ENCODE measurements at places on chromosomes 6 and 20.

GRCh38 chr20:37850724-37851355 lies 52.1 kb upstream of the VSTM2L start:
- DNase-seq = no peak

DNA sequence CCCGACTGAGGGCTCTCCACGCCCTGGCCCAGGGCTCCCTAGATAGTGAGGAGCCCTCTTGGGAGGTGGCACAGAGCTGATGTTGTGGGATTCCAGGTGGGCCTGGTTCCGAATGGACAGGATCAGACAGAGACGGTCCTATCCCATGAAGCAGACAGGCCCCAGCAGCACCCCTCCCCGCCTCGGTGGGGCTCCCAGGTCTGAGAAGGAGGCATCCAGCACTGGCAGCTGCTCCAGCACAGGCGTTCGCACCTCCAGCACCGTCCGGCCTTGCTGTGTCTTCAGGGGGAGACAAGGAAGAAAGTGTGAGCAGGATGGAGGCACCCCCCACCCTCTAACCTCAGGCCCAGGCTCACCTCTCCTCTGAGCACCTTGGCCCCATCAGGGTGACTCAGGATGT lies 28.7 kb downstream of the COL11A2 start:
- DNase-seq = no peak

DNA sequence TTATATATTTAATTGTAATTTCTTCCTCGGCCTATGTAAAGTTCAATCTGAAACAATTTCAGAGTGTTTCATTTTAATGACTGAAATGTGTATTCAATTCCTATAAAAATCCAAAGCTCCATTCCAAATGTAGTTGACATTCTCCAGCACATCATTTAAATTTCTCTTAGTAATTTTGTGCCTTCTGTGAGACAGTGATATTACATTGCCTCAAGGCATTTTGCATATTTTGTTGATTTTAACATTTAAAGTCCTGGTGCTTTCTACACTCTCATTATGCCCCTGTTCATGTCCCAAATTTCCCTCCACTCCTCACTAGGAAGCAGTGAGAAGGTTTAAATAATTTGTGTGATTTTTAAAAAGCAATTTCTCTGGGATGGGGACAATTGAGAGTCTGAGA lies 34.1 kb upstream of the THEMIS start:
- DNase-seq = no peak

- peak; percentile 8 for DNase-seq
Measured at GRCh38 chr20:40335901-40336351, 353.1 kb downstream of the MAFB start.

DNA sequence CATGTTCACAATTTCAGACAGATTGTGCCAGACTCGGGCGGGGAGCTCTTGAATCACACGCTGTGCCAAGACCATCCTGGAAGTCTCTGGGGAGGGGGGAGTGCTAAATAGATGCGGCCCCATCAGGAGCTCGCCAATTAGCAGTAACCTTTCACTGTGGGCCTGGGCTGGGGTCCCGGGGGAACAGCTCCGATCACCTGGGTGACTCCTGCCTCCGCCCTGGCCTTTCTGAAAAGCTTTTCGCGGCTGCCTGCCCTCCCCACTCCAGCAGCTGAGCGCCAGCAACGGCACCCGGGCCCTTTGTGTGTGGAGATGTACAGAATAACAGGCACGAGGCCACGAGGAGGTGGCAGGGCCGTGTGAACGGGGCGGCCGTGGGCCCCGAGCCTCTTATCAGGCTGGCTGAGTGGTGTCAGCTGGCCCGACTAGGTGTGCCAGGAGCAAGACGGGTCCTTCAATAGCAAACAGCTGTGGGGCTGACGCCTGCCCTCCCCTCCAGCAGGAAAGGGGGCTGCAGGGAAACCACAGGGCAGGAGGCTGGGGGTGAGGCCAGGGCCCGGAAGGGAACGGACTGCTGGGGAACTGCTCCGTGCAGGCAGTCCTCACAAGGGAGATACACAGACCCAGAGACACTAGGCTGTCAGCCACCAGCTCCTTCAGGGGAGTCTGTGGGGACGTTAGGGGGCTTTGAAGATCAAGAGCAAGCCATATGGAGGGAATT lies 56.8 kb downstream of the NOL4L start:
- peak; percentile 44 for DNase-seq

GRCh38 chr6:37007340-37008043 lies 2.0 kb downstream of the FGD2 start:
- DNase-seq = no peak

DNA sequence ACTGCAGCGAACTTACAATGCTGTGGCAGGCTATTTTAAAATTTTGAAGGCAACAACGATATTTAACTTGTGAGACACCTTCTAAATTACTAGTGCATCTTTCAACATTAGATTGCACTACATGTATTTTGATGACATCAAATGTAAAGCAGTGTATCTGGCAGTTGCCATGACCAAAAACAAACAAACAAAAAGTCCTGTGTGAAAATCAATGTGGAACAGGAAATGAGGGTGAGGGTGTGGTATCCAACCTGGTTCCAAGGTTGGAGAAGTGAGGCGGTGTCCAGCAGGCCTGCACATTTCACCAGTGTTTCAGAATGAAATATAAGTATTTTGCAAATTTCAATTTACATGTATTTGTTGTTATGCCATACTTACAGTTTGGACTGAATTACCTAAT lies 112.0 kb downstream of the LAMP5 start:
- no peak for DNase-seq

DNA sequence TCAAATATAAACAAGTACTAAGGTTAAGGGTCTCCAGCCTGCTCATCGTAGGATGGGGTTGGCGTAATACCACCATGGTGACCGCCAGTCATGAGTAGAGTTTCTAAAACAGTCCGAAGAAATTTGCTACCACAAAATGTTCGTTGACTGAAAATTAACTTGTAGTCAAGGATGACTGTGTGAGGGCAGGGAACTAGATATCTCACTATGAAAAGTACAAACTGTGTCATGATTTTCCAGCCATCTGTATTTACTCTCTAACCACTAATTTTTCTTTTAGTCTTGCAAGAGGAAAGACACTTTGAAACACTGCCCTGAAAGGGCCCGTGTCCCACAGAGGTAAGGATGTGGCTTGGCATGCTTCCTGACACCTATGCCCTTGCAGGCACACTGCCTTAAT lies 99.7 kb downstream of the IRF4 start:
- DNase-seq = no peak

- peak; percentile 70 for DNase-seq
Measured at GRCh38 chr20:9344083-9344920, 170.1 kb upstream of the LAMP5 start.

DNA sequence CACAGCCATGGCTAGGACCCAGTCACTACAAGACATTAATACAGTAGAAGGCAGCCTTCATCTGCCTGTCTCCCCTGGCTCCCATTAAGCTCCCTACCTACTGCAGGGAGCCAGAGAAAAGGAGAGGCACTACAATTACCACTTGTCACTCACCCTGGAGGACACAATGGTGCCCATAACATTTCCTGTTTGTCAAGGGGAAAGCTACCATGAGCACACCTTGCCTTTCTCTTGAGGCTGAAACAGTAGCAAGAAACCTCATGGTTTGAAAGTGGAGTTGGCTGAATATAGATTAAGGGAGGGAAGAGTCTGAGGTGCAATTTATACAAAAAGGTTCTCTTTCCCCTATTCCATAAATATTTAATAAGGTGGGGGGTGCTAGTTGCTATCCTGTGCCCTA lies 27.9 kb downstream of the STK38 start:
- no peak for DNase-seq
